ENCODE measurements at places on chromosomes 7 and 10.

DNA sequence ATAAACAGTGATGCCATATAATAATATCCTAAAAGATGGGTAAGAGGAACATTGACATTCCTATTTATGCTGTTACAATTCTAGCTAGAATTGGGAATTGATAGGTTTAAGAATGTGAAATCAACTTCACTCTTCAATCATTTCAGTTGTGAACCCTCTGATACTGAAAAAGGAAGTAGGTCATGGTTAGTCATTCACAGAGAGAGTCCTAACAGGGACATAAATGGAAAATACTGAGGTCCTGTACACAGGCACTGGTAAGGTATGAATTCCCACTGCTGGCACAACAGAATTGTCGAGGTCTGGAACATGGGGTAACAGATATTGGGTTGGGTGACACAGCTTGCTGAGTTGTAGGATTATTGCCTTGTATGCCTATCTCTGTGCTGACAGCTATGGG, 289.4 kb upstream of the LRRN3 start:
- DNase-seq: no peak

DNA sequence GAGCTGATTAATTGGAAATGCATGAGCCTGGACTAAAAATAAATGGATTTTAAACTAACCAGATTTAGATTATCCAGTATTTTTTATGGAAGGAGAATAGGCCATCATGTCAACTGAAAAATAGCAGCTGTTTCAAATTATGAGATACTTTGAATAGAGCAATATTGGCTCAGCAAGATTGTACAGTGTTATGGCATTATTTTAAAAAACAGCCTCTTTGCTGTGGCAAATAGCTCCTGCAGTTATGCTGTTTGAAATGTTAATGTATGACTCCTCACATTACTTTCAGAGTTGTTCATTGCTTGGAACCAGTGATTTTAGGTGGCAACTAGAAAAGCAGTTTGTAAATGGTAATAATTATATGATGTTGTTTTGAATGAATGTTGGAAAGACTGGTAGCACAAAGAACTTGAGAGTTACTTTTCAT, 244.5 kb downstream of the KIAA1217 start:
- DNase-seq: no peak

- peak; percentile 40 for DNase-seq
Measured at GRCh38 chr7:148503900-148504487, 86.6 kb upstream of the C7orf33 start.

DNA sequence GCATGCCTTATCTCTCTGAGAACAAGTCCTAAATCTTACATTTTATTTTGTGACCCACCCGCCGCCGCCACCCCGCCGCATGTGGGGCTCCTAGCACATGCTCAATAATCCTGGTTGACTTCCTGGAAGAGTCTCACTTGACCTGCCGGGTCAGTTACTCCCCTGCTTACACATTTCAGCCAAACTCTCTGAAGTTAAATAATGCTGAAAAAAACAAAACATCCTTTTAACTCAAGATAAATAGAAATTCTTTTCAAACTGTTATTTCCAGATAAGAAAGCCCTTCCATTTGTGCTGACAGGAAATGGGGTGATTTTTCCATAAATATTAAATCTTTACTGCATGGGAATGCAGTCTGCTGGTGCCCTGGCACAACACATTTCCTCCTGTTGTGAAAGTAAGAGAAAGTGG, 123.5 kb downstream of the ABLIM1 start:
- no peak for DNase-seq

GRCh38 chr7:36781011-36781738, 56.9 kb upstream of the AOAH start:
- no peak for DNase-seq

- DNase-seq: no peak
Measured at GRCh38 chr10:95291365-95292039, 699 bp upstream of the PDLIM1 start.

- no peak for DNase-seq
Measured at GRCh38 chr10:24385776-24386175, 176.8 kb downstream of the KIAA1217 start.

GRCh38 chr7:129840757-129841156, 112.0 kb downstream of the UBE2H start:
- no peak for DNase-seq

DNA sequence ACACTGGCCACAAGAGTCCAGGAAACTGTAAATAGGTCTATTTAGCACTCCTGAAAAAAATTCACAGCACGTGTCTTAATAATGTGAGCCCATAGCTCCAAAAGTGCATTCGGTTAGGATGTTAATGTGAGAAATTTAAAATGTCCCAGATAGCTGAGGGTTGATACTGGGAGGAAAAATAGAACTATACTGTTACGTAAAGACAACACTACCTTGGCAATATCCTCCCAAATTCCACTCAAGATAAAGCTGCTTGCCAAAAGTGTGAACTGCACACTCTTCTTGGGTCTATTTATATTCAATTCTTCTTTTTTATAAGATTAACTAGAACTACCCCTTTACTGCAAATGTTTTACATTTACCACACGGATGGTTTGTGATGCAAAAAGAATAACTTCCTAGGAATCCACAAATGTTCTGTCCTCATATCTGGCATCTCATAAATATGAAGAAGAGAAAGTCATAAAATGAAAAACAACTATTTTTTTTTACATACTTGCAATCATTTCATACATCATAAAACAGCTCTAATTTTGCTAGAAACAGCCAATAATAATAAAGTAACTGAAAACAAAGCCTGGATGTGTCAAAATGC, 10.4 kb downstream of the RAB11FIP2 start:
- DNase-seq: no peak

DNA sequence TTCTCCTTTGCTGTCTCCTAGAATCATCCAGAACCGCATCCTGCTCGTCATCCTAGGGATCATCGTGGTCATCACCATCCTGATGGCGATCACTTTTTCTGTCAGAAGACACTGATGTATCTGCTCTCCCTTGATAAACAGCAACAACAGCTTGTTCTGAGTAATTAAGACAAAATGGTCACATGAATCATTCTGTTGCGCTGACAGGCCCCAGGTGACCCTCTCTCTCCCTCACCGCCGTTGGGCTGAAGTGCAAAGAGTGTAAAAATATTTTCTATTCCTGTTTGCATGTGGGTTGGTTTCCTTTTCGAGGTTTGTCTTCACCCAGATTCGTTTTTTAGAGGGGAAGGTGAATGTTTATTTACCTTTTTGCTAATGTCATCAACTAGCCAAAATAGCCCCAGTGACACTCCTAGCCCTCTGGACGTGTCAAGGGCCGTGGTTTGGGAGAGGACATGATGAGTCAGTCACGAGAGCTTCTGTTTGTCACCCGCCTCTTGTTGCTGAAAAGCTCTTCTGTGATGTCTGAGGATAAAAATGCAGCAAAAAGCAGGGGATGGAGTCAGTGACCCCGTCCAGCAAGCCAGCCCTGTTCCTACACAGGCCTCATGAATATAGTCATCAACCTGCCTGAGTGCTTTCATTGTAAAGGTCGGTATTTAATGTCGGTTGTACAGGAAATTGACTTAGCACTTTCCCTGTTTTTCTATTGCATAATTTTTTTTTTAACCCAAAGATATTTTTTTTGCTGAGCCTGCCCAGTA, 134.6 kb upstream of the TCF7L2 start:
- DNase-seq: no peak

DNA sequence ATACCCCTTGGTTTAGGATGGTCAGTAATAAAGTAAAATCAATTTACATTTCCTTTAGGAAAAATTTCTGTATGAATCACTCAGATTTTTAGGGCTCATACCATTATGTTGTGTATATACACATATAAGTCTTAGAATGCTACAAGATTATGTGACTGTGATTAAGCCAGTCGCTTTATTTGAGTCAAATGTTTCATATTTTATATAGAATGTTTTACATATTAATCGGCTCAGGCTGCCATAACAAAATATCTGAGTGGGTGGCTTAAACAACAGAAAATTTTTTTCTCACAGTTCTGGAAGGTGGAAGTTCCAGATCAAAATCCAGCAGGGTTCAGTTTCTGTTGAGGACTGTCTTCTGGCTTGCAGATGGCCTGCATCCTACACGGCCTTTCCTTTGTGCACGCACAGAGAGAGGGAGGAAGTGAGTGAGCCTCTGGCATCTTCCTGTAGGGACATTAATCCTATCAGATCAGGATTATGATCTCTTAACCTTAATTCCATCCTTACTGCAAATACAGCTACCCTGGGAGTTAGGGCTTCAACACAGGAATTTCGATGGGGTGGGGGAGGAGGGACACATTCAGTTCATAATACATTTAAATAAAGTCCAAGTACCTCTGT, 198.0 kb downstream of the PHF14 start:
- DNase-seq: no peak

GRCh38 chr10:99595770-99596465, 24.3 kb downstream of the SLC25A28 start:
- no peak for DNase-seq

DNA sequence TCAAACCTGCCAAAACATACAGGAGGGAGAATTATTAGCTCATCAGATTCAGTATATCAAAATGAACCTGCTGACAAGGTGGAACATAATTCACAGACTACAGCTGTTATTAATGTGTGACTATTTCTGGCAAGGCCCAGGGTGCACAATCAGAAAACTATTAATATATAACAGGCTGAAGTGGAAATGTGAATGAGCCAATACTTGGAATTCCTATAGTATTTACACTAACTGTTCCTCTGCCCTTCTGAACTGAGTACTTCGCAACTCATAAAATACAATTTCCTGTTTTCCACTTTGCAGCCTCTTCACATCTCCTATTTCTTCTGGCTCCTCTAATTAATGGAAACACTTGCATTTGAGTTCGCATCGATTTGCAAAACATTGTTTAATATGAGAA, 330.8 kb downstream of the DPP6 start:
- no peak for DNase-seq

Measured in NCI-H460 (cell line).